Retinal pigment epithelial cell (primary cell): ENCODE measurements at places on chromosomes 5 and 9.
A peak's percentile ranks its signal among the peaks of the same experiment; 100 is the strongest.

GRCh38 chr5:120509053-120509452, 45.0 kb downstream of the PRR16 start:
- no peak for DNase-seq

DNA sequence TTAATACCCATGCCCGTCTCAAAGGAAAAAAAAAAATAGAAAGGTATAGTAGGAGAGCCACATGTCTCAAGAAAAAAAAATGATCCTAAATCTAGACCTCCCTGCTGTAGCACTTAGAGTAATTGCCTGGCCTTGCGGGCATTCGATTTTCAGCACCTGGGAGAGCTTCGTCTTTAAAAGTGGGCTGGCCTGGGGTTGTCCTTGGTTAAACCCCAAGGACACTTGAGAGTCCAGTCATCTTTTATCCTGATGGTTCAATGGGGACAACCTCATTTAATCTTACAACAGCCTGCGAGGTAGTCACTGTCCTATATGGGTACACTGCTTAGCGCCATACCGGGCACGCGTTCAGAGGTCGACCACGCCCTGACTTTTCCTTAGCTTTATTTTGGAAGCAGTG, 60.1 kb downstream of the MAT2B start:
- DNase-seq = no peak

GRCh38 chr5:124979251-124979650, 232.8 kb upstream of the ZNF608 start:
- no peak for DNase-seq

- DNase-seq = peak; percentile 16
Measured at GRCh38 chr9:82600536-82601292, 462.2 kb downstream of the RASEF start.

DNA sequence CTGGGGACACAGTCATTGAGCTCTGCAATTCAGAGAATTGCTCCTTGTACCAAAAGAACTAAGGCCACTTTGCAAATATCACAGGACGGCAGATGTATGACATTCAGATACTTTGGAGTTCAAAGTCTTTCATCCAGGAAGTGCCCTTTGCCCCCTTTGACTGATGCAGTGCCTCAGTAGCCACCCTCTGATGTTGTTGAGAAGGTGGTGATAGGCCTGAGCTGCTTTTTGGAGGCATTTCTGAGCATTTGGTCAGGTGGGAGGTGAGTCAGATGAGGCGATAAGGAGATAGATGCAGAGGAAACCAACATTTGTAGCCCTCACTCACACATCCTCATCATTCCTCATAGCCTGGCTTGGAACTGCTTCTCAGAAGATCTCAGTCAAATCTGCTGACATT, 63.4 kb downstream of the ANGPTL2 start:
- no peak for DNase-seq

DNA sequence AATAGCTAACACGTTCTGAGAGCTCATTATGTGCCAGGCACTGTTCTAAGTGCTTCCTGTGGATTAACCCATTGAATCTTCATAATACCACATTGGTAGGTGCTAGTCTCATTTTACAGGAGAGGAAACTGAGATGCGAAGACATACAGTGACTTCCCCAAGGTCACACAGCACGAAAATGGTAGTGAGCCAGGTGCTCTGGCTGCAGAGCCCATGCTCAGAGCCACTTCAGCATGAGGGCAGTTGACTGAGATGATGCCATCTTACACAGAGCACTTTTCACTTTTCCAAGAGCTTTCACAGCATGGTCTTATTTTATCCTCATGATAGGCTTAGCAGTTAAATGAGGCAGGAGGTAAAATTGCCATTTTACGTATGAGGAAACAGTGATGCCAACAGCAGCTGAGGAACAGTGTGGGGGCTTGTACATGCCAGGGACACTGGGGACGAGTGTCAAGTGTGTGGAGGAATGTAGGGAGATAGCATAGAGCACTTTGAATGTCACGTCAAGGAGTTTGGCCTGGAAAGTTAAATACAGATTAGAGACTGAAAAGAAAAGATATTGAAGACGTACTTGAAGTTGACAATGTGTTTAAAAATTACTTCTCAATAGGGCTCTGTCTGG, 180.0 kb downstream of the KIF4B start:
- DNase-seq = no peak

DNA sequence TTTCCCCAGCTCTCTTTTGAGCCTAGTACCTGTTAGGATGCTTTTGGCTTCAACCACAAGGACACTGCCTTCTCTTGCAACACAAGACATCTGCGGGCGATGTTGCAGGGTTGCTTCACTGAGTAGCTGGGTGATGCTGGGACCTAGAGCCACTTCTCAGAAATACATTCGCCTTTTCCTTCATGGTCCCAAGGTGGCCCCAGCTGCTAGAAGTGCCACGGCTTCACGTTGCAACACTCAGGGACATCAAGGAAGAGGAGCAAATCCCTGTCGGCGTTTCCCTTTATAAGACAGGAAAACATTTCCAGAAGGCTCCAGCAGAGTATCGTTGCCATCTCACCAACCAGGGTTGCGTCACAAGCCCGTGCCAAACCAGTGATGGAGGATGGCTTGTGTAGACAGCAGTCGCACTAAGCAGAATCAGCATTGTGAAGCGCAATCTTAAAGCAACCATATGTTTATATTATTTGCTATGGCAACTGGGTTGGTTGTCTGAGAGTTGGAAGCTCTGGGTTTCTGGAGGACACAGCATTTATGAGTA, 62.7 kb downstream of the ANKRD33B start:
- DNase-seq = no peak

- no peak for DNase-seq
Measured at GRCh38 chr9:125994066-125994943, 247.1 kb downstream of the PBX3 start.

- no peak for DNase-seq
Measured at GRCh38 chr5:59090323-59090722, 507.4 kb downstream of the RAB3C start.

DNA sequence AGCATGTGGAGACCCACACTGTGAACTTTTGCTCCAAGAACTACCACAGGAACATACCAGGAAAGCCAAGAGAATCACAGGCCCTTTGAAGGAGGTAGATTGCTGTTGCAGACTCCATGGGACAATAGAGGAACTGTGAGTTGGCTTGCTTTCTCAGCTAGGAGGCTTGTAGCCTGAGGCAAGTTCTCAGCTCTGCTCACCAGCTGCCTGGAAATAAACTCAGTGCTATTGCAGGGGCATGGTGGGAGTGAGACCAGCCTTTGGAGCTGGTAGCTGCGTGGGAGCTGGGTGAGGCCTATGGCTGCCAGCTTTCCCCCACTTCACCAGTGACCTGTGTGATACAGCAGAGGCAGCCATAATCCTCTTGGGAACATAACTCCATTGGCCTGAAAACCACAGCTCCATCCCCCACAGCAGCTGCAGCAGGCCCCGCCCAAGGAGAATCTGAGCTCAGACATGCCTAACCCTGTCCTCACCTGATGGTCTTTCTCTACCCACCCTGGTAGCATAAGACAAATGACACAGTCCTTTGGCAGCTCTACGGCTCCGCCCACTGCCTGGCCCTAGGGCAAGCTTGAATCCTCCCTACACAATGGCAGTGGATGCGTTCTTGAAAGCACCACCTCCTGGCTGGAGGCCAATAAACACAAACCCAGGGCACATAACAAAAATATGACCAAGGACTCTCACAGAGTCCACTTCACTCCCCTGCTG, 389.5 kb downstream of the KIF4B start:
- no peak for DNase-seq

- DNase-seq = no peak
Measured at GRCh38 chr5:169652057-169652456, 15.0 kb downstream of the DOCK2 start.

DNA sequence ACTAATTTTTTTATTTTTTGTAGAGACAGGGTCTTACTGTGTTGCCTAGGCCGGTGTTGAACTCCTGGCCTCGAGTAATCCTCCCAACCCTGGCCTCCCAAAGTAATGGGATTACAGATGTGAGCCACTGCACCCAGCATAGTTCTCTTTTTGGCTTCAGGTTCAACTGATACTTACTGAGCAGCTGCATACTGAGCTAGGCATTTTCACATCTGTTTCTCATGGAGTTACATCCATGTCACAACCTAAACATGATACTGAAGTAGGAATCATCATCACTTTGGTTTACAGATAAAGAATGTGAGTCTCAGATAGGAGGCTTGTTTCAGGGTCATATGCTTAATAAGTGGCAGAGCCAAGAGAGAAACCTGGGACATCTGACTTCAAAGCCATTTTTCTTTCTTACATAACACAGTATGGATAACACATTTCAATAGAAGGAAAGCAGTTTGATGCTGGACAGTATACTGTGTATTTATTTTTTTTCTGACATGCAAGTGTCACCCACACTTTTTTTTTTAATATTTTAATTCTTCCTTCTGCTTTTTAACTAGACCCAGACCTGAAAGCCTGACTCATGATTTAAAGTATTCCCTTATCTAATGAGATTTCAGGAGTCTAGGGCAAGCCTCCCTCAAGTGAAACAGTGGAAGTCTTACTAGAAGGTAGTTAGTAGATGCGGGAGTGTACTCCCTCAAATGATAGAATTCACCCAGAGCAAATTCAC, 90.8 kb downstream of the HACD4 start:
- DNase-seq = no peak

DNA sequence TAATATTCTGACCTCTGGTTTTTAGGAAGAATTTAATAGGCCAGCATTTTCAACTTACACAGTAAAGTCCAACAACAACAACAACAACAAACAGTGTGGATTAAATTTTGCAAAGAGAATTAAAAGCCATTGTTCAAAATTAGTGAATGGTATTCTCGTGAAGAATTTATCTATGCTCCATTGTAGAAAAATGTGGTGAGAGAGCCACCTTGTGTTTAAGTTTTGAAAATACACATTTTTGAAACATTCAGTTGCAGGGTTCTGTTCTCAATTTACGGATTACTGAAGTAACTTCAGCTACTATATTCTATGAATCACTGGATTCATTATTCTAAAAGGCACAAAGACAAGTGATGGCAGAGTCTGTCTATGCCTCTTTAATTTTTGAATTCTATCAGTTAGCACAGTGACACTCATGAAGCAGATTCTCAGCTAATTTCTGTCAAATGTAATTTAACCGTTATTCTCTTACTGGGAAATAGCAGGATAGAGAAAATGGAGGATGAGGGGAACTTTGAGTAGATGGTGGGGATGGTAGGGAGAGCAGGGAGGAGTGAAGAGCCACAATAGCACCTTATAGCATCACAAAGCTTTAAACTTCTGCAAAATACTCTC, 11.0 kb downstream of the CCDC152 start:
- no peak for DNase-seq

GRCh38 chr9:134938346-134939079, 20.8 kb upstream of the FCN1 start:
- DNase-seq = no peak

DNA sequence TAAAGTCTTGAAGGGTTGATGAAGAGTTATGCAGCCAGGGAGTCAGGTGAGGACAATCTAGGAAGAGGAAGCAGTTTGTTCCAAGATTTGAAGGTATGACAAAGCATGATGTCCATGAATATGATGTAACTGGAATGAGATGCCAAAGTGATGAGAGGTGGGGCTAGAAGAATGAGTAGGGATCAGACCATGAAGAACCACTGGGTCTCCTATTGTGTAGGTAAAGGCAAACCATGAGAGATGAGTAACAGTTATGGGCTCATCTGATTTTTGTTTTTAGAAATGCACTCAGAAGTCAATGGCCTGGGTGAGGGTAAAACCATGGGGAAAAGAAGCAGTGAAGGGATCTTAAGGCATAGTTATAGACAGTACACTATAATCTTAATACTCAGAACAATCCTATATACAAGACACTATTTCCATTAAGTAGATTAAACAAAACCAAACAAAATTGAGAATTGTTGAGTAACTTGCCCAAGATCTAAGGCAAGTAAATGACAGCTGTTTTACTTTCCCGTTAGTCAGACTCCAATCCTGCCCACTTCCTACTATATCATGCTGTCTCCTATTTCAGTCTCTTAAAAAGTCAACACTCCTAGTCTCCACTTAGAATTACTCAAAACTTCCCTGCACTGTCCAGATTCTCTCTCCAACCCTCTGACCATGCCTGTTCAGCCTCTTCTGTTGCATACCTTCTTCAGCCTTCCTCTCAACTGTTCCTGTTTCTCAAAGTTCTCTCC, 393.8 kb upstream of the MEF2C start:
- DNase-seq = no peak

- DNase-seq = no peak
Measured at GRCh38 chr9:127569886-127570401, 42.1 kb upstream of the STXBP1 start.

- no peak for DNase-seq
Measured at GRCh38 chr5:112862085-112862484, 998 bp downstream of the SRP19 start.

DNA sequence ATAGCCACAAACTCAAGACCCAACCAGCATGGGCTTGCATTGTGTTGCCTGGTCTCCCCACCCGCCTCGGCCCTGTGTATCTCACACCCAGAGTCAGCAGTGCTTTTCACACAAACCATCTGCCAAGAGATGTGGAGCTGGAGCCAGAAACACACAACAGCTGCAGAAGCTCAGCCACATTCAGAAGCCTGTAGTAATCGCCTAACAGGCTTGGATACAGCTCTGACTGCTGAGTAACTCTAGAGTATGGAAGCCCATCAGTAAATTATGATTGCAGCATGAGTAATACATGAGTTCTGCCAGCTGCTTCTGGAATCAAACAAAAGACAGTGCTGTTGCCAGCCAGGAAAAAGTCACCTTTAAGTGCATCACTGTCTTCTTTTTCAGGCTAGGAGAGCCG, 16.0 kb downstream of the TEK start:
- peak; percentile 51 for DNase-seq

DNA sequence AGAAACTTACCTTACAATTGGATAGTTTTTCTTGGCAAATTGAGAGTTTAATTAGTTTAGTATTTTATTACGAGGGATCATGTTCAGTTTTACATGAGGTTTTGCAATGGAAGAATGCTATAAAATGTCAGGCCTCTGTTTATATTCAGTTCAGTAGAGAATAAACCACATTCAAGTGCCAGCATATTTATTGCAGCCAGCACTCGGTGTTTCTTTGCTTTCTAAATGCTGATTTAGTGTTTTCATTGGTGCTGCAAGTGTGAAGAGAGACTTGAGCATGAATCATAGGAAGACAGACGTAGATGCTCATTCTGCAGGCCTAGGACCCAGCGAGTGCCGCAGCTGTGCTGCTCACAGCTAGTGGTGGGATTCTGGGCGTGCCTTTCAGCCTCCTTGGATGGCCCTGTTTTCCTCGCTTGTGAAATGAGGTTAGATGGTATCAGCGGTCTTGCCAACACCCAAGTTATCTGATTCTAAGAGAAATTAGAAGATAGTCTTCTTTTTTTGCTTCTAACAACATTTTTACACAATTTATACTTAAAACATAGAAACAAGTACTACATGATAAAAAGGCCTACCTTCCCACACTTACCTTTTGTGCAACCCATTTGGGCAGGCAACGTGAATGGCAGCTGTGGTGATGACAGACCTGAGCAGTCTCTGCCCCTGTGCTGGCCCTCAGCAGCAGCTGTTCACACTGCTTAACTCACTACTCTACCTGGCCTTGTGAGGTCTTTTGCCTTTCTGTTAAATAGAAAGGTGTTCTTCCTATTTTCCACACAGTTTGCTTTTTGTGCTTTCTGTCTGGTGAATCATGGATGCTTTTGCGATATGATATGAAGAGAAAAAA, 26.8 kb upstream of the TNFAIP8 start:
- DNase-seq = no peak
